ENCODE measurements at places on chromosomes 3 and 15.

- no peak for DNase-seq
Measured at GRCh38 chr15:40768521-40769273, 1.1 kb upstream of the C15orf62 start.

DNA sequence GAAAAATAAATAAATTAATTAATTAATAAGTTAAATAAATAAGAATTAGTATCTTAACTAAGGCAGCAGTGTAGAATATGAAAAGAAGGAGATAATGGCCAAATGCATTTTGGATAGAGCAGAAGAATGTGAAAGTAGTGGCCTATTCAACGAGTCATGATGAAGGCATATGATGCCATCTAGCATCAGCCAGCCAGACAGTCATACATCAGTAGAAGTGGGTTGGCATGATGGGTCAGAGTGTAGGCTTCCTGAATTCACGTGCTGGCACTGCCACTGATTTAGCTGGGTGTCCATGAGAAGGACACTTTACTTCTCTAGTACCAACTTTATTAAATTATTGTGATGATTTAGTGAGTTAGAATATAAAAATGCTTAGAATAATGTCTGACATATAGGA is 256.1 kb upstream of the ARPP21 start:
- no peak for DNase-seq

DNA sequence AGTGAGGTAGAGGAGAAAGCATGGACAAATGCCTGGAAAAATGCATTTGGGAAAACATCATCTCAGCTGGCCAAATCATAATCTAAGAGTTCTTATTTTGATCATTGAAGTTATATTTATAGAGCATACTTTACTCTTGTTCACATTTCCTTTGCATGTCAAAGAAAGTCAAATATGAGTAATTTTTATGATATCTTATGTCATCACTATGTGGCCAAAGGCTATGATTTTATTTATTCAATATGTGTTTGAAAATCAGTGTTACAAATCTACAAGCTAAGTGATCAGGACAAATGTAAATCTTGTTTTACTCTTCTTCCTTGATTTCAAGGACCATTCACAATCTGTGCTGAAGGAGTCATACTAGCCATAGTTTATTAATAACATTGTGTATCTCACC is 237.2 kb upstream of the DPH6 start:
- DNase-seq: no peak

- no peak for DNase-seq
Measured at GRCh38 chr3:67635806-67636205, 18.6 kb downstream of the SUCLG2 start.

- DNase-seq: no peak
Measured at GRCh38 chr15:38975282-38975990, 410.8 kb upstream of the RASGRP1 start.

GRCh38 chr3:76122007-76122406 is 336.7 kb upstream of the ZNF717 start:
- DNase-seq: no peak

- peak; percentile 76 for DNase-seq
Measured at GRCh38 chr3:51371943-51372557, 13.0 kb upstream of the MANF start.

DNA sequence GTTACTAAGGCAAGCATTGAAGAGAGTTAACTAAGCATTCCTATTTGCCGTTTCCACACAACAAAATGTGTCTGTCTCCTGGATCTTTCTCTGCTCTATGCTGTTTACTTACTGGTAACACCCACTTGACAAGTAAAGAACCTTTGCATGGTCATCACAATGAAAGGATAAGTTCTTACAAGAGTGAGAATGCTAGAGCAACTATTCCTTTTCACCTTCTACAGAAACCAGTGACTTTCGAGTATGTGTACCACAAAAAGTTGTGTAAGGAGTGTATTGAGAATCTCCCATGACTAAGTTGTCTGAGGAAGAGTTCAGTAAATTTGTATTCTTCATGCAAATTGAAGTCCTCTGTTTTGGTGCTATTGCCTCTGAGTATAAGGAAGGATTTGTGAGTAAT is 10.8 kb downstream of the TIPARP start:
- no peak for DNase-seq

DNA sequence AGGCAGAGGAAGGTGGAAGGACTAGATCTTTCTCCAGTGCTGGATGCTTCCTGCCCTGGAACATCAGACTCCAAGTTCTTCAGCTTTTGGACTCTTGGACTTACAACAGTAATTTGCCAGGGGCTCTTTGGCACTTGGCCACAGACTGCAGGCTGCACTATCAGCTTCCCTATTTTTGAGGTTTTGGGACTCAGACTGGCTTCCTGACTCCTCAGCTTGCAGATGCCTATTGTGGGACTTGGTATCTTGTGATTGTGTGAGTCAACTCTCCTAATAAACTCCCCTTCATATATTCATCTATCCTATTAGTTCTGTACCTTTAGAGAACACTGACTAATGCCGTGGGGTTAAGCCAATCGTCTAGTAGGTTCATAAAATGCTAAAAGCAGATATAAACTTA is 8.8 kb upstream of the B3GNT5 start:
- no peak for DNase-seq

DNA sequence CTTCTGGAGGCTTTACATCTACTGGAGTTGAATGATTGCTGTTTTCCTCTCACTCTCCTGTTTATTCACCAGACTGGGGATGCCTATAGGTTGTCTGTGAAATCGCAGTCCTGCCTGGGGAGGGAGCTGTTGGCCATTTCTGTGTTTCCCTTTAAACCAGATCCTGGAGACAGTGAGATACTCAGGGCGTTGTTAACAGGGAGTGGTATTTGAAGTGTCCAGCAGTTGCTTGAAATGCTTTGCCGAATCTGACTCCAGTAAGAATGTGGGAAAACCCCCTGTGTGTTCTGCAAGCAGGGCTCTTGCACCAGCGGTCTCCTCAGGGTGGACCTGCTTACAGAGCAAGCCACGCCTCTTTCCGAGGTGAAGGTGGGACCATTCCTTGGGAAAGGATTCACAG is 4.3 kb upstream of the LRRK1 start:
- DNase-seq: no peak

GRCh38 chr3:196600359-196600758 is 31.9 kb downstream of the FBXO45 start:
- DNase-seq: no peak
